ENCODE measurements at places on chromosomes 1 and 21.

- DNase-seq: peak; percentile 51
These were observed 9.9 kb upstream of the CDCA8 start for GRCh38 chr1:37682334-37682987.

- no peak for DNase-seq
These were observed 305.3 kb downstream of the PTPRU start for GRCh38 chr1:29541631-29542030.

DNA sequence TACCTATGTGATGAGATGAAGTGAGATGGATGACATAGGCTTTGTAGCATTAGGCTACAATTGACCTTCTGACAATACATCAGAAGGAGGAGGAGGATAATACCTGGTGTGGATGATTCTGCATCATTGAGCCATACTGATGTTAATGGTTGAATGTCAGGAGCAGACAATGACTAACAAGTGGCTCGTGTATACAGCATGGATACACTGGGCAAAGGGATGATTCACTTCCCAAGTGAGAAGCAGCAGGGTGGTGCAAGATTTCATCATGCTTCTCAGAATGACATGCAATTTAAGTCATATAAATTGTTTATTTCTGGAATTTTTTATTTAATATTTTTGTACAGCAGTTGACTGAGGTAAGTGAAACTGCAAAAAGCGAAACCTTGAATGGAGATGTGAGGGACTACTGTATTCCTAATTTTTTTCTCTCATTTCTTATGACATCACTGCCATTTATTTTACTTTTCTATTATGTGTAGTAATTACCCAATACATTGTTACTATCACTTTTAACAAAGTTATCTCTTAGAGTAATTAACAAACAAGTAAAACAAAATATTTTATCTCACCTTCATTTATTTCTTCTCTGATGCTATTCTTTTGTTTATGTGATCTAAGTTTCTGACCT, 34.4 kb upstream of the COP1 start:
- DNase-seq: peak; percentile 90

GRCh38 chr1:170162459-170163246, 16.9 kb downstream of the NTMT2 start:
- peak; percentile 91 for DNase-seq

- DNase-seq: no peak
These were observed 395.7 kb downstream of the BRINP2 start for GRCh38 chr1:177566495-177566894.

- no peak for DNase-seq
These were observed 42.1 kb upstream of the CASZ1 start for GRCh38 chr1:10838541-10838940.

DNA sequence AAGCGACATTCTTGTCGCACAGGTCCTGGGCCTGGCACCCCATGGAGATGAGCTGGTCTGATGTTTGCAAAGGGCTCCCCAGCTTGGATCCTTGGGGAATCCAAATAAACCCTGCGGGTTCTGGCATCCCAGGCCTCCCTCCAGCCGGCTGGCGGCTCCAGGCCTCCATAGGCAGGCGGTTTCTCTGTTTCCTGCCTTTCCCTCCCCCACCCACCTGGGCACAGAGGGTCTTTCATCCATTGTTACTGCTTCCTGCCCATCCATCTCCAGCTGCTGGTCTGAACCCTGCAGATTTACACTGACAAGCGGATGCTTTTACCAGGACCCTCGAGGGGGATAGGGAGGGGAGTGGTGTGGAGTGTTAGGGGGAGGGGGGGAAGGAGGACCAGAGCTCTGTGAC, 39.1 kb upstream of the ID3 start:
- DNase-seq: no peak

DNA sequence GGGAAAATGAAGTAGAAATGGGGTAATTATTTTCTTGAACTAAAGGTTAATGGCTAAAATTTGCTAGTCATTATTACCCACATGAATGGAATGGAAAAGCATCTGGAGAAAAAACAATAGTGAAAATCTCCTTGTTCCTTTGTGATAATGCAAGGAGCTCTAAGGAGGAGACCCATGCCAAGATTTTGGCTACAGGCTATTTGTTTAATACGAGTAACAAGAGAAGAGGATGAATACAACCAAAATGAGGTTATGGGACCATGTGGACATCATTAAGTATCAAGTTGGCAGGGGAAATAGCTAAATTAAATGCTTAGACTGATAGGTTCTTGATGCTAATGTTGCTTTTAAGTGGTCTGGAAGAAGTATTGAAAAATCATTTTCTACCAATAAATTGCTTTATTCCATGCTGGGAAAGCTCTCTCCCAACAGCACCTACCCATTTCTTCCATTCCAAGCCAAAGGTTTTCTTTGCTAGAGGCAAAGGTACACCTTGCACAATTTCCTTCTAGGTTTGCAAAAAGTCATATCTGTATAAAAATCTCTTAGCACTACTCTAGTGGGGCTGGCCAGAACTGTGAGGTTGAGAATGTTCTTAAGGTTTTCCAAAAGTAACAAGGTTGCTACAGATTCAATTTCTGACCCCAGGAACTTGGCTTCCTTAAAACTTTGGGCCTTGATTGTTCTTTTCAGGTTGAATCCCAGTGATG, 100.2 kb downstream of the SMYD2 start:
- no peak for DNase-seq

- peak; percentile 84 for DNase-seq
These were observed 615 bp downstream of the CLIC4 start for GRCh38 chr1:24745711-24746413.

DNA sequence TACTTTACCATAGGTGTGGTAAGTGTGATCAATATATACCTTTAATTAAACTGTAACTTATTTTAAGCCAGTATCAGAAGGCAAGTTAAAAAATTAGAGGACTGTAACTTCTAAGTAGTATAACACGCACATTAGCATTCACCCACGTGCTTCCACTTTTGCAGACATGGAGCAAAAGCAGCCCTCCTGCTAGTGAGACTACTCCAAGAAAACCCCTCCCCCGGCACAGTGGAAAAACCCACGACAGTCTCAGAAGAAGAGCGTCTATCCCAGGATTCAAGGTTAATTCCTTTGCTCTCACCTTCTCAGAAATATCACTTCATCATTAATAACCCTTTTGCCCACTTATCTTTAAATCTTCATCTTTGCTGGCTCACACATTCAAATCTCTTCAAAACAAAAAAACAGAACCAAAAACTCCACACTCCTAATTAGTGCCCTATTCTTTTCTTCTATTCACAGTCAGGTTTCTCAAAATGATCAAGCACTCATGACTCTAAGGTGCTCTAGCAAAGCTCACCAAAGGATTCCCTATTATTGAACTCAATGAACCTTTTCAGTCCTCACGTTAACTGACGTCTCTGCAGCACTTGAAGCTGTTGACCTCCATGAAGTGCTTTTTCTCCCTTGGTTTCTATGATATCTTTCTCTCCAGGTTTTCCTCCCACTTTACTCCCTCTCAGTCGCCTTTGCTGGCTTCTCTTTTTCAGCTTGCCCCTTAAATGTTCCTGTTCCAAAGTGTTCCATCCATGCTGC, 213.5 kb downstream of the SMYD3 start:
- no peak for DNase-seq

- DNase-seq: no peak
These were observed 585.6 kb downstream of the PLPP3 start for GRCh38 chr1:55993646-55994318.

- DNase-seq: peak; percentile 22
These were observed 9.3 kb downstream of the SLAMF7 start for GRCh38 chr1:160748181-160748877.

- peak; percentile 66 for DNase-seq
These were observed 31.6 kb downstream of the RGS5 start for GRCh38 chr1:163170975-163171676.

- no peak for DNase-seq
These were observed 58.4 kb upstream of the RUNX1 start for GRCh38 chr21:35107520-35107919.

DNA sequence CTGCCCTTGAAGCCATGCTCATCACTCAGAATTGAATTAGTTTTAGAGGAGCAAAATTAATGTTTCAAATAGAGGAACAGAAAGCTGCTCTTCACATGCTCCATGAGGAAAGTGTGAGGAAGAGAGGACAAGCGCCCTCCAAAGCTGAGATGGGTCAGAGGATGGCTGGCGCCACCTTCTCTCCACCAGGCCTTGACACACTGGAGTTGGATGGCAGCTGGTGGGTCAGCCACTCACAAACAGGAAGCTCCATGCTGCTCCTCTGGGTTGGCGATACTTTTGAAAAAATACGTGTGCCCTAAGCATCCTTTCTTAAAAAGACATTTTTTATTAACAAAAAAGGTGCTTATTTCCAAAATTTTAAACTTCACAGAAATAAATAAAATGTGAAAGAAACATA, 3.1 kb upstream of the CD2 start:
- no peak for DNase-seq

GRCh38 chr1:205542367-205542766, 37.9 kb downstream of the CDK18 start:
- DNase-seq: no peak

- no peak for DNase-seq
These were observed 712.1 kb downstream of the LTN1 start for GRCh38 chr21:28280611-28281010.

DNA sequence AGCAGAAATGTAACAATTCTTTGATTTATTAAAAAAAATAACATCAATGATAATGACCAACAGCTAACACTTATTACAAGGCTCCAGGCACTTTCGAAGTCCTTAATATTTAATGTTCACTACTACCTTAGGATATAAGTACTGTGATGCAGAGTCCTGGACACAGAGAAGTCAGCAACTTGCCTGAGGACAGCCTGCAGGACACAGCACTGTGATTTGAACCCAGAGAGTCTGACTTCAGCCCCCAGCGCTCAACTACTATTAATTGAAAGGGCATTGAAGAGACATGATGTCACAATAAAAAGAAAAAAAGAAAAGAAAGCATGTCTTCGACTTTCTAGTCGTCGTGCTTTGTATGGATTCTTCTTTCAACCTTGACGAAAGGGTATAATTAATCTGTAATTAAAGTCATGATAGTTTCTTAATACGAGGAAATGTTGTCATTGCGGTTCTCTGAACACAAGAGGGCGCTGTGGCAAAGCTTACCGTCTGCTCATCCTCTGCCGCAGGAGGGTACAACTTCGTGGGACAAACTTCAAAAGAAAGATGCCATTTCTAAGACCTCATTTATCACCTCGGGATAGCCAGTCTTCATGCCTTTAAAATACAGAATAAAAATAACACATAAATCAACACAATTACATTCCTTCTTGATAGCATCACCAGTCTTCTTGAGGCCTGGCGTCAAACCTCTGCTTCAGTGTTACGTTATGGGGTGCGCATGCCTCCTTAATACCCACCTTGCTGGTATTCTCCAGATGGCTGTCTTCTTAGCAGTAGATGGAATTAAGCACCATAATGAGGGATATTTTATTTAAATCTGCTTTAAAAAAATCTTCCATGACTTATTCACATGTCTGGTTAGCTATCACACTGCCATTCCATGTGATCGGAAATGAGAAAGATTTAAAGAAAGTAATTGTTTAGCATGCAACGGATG, 240.1 kb downstream of the DISC1 start:
- peak; percentile 41 for DNase-seq

All from iris pigment epithelial cell (primary cell).